Activated naive CD4-positive, alpha-beta T cell treated with Interleukin-2 at 50 U/mL for 16 hours (primary cell): ENCODE measurements at places on chromosomes 16 and 17.

DNA sequence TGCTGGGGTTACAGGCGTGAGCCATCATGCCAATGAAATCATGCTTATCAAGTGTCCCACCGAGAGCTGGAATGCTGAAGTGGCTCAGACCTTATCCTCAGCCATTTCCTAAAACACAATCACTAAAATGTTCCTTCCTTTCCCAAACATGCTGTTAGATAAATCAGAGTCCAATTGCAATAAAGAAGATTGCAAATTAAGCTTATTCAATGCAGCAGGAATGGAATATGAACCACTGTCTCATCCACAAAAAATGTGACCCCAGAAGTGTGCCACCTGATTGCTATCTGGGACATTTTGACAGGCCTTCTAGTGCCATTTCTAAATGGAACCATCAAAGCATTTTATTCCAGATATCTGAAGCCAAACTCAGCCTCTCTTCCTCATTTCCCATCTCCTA lies 205.5 kb upstream of the CDH11 start:
- no peak for DNase-seq

DNA sequence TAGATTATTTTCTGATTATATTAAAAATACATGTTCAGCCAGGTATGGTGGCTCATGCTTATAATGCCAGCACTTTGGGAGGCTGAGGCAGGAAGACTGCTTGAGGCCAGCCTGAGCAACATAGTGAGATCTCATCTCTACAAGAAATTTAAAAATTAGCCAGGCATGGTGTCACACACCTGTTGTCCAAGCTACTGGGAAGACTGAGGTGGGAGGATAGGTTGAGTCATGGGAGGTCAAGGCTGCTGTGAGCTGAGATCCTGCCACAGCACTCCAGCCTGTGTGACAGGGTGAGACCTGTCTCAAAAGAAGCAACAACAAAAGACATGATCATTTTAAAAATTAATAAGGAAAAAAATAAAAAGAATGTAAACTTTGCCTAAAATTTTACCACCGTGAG lies 40.7 kb downstream of the PRAC1 start:
- DNase-seq = no peak

DNA sequence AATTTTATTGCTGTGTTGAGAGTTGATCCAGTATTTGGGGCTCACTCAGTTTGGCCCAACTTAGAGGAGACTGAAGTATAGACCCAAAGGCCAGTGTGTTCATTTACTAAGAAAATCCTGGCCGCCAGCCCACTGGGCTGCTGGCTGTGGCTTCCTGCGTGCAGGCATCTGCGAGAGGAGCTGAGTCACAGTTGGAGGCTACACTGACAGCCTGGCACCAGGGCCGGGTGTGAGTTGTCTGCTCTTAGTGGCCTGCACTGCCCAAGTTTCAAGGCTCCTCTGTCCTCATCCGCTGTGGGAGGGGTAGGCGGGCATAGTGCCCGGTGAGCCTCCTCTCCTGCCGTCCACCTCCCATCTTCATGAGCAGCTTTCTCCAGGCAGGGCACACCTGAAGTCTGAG lies 54.2 kb downstream of the PLD6 start:
- peak; percentile 43 for DNase-seq

GRCh38 chr16:17836868-17837602 lies 366.3 kb upstream of the XYLT1 start:
- DNase-seq = no peak

- DNase-seq = no peak
Measured at GRCh38 chr17:10888858-10889257, 51.0 kb upstream of the PIRT start.

DNA sequence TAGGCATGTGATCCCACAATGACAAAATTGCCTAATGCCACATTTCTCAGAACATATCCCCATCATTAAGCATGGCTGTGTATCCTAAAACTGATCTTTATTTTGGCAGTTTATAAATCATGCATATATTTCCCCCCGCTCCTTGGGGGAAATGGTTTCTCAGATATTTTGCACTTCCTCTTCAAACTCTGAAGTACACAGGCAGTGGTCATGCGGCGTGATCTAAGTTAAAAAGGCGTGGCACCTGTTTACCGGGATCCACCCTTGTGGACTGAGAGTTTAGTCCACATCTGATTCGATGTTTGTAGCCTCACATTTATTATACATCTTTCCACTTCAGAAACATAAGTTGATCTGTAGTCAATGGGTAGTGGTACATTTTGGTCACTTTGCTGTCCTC lies 51.4 kb downstream of the USP10 start:
- no peak for DNase-seq
